COLO829 (cell line): ENCODE measurements at places on chromosomes 16 and 17.

DNA sequence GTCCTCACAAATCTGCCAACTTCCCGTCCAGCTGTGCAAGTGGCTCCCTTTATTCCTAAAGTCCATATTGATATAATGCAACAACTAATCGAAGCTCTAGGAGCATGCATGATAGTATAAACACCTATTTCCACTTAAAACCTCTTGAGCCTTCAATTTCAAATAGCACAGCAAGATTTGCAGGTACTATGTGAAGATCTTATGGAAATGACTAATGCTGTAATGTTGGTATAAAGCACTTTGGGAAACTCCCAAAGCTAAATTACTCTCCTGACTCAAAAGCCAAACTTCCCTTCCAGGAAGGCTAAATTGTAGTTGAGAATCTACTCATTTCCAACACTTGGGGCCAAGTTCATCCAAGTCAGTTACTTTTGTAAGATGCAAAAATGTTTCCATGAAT lies 287.6 kb upstream of the CDH11 start:
- DNase-seq: no peak

DNA sequence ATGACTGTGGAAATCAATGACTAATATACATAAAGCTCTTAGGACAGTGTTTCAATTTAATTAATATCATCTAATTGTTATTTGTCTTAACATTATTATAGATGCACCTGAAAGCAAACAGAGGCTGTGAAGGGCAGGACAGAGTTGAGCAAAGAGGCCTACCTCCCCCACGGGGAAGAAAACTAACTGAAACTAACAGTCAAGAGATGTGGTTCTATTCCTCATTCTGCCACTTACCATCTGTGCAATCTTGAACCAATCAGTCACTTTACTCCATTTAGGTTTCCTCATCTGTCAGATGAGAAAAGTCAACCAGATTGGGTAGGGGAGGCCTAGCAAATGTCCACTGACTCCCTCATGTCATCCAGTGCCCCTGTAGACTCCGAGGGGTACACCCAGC lies 59.1 kb downstream of the C17orf67 start:
- DNase-seq: no peak

GRCh38 chr16:17555176-17555575 lies 84.4 kb upstream of the XYLT1 start:
- DNase-seq: no peak

DNA sequence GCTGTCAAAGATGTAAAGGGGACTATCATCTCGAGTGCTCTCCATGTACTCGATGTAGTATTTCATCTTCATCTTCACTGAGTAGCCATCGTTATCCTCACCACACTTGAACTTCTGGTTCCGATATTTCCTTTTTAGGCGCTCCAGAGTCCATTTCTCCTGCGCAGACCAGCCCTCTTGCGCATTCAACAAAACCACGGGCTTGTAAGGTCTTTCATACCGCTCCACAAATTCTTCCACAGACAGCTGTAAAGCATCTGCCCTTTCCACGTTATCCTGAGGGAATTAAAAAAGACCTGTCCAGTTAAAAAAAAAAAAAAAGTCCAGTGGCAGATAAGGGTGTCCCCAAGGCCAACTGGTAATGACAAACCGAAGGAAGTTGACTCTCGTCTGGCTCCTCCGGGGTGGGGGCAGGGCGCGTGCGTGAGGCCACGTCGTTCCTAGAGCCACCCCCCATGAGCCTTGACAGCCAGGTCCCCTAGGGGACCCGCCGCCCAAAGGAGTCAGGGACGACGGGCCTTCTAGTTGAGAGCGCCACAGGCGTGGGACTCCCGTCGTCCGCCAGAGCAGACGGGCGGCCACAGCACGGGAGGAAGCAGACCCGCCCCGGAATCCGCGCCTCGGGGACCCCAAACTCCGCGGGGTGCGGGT lies 701 bp downstream of the JMJD6 start:
- DNase-seq: no peak

DNA sequence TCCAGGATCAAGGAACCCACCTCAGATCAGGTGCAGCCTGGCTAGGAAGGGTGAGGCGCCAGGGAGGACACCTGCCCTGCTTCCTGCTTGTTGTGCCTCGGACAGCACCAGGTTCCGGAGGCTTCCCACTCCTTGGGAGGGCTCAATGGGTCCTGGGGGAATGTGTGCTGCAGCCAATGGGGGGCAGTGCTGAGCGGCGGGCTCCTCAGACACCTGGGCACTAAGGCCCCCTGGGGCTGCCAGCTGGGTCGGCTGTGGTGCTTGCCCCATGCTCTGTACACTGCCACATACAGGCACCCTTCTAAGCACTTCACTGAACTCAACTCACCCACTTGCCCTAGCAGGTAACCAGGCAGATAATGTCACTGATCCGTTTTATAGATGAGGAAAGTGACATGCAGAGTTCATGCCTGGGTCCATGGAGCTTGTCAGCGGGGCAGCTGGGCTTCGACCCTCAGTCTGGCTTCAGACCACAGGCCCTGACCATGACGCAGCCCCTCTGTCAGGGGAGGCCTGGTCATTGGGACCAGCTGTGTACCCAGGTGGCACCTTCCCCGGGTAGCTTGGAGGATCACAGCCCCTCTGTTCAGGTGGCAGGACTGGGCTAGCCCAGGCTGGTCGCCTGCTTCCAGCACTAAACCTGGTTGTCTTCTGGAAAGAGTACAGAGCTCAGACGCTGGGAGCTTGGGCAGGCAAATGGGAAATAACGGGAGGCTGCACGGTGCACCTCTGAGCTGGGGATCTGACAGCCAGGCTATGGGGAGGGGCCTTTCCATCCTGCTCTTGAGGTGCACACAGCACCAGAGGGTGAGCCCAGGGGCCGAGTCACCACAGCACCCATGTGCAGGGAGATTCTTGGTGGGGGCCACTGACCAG lies 8.2 kb downstream of the FN3K start:
- no peak for DNase-seq

GRCh38 chr17:45108595-45109521 lies 23.5 kb downstream of the PLCD3 start:
- DNase-seq: no peak

DNA sequence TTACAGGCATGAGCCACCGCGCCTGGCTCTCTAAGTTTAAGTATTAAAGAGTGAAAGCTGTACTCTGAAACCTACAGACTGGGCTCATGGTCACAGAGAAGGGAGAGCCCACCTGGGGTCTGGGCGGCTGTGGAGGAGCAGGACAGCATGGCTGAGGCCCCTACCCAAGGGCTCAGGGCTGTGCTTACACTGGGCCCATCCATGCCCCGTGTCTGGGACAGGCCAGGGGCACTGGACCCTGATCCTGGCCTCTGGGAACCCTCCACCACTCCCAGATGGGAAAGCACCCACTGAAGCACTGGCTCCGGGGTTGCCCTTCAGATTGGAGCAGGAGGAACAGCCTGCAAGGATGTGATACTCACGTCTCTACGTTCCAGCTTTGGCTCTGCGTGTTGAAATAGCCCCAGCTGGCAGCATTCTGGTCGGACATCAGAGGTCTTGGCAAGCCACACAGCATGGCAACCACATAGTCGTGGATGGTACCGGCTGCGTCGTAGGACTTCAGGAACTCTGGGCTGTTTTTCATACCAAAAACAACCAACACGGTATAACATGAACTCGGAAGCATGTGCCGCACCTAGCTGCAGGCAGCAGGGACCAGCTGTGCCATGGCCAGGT lies 13.0 kb downstream of the SHPK start:
- no peak for DNase-seq

DNA sequence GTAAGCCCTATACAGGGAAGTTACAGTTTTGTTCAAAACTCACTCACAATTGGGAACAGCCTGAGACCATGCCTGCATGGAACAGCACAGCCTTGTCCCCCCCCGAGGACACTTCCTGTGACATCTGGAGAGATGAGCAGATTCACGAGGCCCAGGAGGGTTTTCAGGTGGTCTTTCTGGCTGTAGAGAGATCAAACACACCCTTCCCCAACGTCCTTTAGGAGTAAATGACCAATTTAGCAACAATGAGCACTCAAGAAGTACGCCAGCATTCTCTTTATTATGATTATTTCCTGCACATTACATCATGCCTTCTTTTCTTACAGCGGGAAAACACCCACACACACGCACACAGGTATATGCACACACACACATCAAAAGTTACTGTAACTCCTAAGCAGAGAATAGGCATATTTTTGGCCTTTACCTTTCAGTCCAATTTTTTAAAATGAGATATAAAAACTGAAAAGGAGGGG lies 39.0 kb downstream of the ADCY9 start:
- DNase-seq: no peak

DNA sequence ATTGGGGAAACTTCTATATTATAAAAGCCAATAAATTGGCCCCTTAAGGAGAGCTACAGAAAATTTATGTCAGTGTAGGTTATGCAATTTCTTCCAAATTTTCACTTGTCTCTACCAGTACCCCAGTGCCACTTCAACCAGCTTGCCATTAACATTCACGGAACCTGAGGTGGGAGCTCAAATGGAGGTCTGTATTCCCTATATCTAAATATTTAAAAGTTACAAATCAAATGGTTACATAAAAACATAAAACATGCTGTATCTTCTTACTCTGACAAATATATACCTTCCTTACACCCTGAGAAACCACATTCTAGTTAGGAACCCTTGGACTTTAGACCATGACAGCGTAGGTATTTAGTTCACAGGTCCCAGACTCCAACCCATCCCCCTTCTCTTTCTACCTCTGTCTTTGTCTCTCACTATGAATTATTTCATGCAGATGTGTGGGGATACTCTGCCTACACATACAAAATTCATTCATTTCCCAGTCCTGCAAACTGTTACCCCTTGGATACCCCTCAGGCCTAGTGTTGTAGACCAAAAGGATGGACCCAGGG lies 127.8 kb upstream of the PMFBP1 start:
- no peak for DNase-seq

GRCh38 chr17:83195330-83196023 lies 116.1 kb downstream of the METRNL start:
- DNase-seq: no peak

GRCh38 chr17:56893503-56893902 lies 20.3 kb downstream of the TRIM25 start:
- no peak for DNase-seq

- DNase-seq: no peak
These were observed 64.5 kb upstream of the MED9 start for GRCh38 chr17:17412326-17412725.

- peak; percentile 73 for DNase-seq
These were observed 632 bp upstream of the RTN4RL1 start for GRCh38 chr17:2025622-2026309.

DNA sequence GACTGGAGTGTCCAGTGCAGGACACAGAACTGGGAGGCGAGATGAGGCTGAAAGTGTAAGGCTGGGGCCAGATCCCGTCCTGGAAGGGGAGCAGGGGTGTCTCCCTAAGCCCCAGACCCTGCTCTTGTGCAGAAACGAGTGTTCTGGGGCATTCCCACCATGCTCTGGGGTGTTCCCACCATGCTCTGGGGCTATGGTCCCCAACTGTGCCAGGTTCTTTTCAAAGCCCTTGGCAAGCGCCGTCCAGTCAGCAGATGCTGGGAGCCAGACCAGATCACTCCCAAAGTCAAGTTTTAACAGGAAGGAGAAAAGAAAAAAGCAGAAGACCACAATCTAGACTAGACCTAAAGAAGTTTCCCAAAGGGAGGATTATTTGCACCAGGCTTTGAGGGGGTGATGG lies 2.5 kb downstream of the TAX1BP3 start:
- DNase-seq: no peak

GRCh38 chr16:58329135-58329534 lies 34.3 kb upstream of the PRSS54 start:
- DNase-seq: no peak

DNA sequence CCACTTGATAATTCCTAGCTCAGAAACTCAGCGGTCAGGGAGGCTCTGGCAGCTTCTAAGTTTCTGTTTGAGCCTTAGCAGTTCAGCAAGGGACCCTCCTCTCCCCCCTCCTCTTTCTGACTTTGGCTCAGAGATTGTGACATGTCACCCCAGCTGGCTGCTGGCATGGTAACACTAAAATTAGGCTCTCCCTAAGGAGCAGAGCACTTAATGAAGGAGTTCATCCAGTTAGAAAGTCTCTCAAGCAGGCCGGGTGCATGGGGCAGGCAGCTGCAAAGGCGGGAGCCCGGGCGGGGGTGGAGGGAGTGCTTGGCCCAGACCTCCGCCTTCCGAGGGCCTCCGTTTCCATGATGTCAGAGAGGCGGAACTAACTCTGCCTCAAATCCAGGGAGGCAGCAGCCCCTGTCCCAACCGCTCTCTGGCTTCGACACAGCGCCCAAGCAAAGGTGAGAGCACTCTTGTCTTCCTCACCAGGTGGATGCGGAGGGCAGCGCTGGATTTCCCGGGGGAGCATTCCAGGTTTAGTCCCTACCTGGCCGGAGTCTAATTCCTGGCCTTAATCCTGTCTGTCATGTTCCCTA lies 128.0 kb upstream of the PLCG2 start:
- no peak for DNase-seq

DNA sequence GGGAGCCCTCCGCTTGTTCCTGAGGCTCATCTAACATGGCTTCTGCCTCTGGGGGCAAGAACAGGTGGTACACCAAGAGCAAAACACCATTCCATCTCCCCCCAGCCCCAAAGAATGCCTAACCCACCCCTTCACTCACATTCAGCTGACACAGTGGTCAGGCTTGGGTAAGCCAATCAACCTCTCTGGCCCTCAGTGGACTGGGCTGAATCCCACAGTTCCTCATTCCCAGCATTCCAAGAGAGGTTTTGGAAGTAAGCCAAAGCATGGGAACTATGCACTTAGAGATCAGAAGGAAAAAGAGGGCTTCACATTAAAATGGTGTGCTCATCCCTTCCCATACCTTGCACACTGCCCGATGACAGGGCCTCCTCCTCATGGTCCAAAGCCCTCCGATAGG lies 7.8 kb downstream of the PIGS start:
- no peak for DNase-seq

GRCh38 chr16:67192781-67193361 lies 916 bp downstream of the E2F4 start:
- no peak for DNase-seq

GRCh38 chr17:33511670-33512069 lies 218.6 kb upstream of the ASIC2 start:
- DNase-seq: no peak

GRCh38 chr17:50725769-50726655 lies 6.6 kb downstream of the LUC7L3 start:
- no peak for DNase-seq

DNA sequence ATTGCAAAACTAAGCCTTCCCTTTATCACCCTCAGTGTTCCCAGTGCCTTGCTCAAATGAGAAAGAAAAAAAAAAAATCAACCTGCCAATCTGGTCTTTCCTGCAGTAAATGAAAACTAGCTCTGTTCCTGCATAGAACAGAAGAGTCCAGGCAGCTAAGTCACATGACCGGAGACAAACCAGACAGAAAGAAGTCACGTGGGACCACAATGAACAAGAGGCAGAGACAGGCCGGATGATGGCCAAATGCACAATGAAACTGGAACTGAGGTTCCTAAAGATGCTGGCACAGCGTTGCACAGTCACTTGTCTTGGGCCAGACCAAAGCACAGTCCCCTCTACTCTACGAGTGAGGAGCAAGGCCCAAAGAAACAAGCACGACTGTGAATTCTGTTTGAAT lies 172.5 kb downstream of the GRIN2A start:
- peak; percentile 26 for DNase-seq
